ENCODE measurements at places on chromosomes 11 and 22.

DNA sequence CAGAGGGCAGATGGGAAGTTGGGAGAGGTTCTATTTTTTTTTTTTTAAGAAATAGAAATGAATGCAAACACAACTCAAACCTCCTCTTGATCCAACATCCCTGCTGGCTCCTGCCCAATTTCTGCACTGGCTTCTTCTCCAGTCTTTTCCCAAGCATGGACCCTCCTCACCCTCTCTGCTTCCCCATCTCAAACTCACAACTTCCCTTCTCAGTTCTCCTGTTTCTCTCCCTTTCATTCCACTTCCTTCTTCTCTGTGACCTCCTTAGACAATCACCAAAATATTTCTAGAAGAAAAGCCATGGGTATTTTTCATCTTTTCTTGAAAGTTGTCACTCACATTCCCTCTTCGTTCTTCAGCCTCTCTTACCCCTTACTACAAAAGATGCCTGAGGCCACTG lies 85.2 kb upstream of the VPREB1 start:
- DNase-seq, result no peak

DNA sequence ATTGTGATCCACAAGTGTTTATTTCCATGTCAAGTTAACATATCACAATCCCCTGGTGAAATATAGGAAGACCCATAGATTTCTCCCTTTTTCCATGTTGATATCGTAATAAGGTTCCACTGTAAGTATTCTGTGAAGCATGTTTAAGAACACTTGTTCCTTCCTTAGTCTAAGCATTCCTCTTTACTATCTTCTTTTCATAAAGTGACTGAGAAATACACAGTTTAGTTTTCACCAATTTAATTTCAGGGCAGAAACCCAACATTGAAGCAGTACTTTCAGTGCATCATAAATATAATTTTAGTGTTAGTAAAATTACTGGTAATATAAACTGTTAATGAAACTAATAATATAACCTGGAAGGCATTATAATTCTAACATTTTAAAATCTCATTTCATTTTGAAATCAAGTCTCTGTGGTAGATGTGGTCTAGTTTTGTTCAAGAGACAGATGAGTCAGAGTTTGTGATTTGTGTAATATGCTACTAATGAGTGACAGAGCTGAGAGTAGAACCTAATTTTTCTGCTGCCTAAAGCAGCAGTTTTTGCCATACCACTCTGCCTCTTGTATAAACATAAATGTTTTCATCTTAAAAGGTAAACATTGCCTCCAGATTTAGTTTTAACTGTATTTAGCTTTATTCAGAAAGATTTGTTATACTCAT lies 79.4 kb downstream of the ATM start:
- DNase-seq, result no peak

DNA sequence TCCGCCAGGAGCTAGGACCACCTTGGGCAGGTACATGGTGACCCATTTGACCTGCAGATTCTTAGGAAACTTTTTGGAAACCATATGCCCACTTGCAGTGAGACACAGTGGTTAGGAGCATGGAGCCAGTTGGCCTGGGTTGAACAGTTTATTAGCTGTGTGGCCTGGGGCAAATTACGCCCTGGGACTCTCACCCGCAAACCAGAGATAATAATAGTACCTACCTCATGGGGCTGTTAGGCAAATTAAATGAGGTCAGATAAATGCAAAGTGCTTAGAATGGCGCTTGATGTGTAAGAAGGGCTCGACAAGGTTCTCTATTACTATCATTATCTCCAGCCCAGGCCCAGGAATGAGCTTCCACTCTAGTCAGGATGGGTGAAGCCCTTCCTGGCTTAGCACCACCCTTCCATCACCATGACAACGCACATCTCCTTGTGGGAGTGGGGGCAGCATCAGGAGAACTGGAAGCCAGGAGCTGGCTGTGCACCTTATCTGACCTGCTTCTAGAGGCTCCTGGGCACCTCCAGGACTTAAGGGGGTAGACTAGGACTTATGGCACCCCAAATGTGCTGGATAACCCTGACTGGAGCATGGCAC lies 5.1 kb downstream of the SYT12 start:
- DNase-seq, result no peak

- no peak for DNase-seq
These were observed 16.1 kb downstream of the COMMD9 start for GRCh38 chr11:36273110-36273509.

DNA sequence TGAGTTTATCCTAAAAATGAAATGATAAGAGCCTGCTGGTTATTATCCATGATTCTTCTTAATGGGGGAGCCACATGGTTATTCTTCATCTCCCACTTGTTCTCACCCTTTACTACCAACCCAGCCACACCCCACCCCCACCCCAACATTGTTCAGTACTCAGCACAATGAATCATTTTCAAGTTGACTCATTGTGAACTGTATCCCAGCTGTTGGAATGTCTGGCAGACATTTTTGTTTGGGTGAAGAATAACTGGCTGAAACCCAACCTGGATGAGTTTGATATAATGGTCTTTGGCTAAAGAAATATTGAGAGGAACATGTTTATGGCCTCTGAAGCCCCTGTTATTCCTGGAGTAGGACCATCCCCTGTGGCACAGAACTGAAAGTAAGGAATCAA lies 136.2 kb downstream of the ELP4 start:
- DNase-seq, result no peak

- DNase-seq, result no peak
These were observed 3.5 kb downstream of the PDXP start for GRCh38 chr22:37662039-37662438.

- no peak for DNase-seq
These were observed 256.5 kb downstream of the GUCY1A2 start for GRCh38 chr11:106761745-106762144.

DNA sequence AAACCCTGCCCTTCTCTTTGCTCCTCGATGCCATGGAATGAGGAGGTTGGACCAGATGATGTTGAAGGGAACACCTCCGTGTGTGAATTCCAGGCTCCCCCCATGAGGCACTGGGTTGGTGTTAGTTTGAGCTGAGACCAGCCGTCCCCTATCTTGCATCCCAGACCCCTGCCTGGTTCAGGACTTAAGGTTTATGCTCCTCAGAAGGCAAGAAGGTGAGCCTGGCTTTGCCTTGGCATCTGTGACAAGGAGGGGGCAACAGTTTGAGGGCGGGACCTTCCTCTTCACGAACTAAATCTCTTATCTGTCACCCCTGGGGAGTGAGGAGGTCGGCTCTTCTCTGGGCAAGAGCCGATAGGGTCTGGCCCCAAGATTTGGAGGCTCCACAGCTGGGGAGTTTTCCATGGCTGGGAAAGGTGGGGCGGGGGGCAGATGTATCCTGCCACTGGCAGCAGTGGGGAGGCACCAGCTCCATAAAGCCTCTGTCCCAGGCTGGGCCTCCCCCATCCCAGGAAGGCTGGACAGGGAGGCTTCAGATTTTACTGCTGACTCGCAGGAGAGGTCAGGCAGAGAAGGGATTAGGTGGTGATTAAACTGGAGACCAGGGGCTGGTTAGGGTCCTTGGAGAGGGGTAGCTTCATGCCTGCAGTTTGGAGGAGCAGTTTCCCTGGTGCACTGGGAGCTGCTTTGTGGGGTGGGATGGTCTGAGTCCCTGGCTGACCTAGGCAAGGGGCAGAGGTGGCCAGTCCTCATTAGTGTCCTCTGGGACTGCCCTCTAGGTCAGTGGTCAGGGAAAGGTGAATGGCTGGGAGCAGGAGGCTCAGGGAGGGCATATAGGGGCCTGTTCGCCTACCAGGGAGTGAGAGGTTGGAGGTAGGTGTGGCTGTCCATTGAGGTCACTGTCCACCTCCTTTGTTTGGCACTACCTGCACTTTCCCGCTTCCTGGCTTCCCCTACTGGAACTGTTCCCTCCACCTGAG lies 1.1 kb downstream of the SEC14L2 start:
- DNase-seq, result no peak

GRCh38 chr11:4466131-4466870 lies 16.1 kb upstream of the OR52K1 start:
- DNase-seq, result no peak

GRCh38 chr11:64025205-64025604 lies 10.5 kb upstream of the FLRT1 start:
- no peak for DNase-seq

GRCh38 chr11:108571001-108571400 lies 22.6 kb downstream of the EXPH5 start:
- no peak for DNase-seq

DNA sequence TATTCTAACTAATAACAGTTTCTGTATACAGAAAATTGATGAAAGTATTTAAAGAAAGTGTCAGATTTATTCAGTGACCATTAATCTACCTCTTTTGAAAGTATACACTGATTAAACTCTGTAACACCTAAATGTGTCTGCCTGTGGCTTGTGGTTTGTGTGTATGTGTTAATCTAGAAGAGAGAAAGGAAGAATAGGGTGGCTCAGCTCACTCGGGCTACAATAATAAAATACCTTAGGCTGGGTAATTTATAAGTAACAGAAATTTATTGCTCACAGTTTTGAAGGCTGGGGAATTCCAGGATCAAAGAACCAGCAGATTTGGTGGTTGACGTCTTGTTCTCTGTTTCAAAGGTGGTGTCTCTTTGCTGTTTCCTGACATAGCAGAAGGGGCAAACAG lies 13.6 kb upstream of the OR5AS1 start:
- DNase-seq, result no peak

GRCh38 chr11:71183878-71184277 lies 68.5 kb downstream of the SHANK2 start:
- DNase-seq, result no peak

DNA sequence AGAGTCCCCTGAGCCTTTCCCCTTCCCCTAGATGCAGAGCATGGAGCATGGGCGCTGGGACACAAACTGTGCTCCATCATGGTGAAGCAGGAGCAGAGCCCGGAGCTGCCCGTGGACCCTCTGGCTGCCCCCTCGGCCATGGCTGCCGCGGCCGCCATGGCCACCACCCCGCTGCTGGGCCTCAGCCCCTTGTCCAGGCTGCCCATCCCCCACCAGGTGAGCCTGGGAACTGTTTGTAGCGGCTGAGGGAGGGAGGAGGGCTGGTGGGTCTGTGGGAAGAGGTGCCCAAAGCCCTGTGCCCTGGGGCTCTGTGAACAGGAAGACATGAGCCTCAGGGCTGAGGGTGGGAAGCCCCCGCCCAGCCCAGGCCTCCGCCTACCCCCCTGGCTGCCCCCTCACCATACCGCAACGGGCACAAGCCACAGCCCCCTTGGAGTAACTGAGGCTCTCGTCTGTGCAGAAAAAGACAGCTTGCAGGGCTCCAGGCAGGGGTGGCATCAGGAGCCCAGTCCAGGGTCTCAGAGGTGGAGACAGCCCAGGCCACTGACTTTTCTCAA lies 30.4 kb downstream of the CREB3L1 start:
- DNase-seq, result no peak

DNA sequence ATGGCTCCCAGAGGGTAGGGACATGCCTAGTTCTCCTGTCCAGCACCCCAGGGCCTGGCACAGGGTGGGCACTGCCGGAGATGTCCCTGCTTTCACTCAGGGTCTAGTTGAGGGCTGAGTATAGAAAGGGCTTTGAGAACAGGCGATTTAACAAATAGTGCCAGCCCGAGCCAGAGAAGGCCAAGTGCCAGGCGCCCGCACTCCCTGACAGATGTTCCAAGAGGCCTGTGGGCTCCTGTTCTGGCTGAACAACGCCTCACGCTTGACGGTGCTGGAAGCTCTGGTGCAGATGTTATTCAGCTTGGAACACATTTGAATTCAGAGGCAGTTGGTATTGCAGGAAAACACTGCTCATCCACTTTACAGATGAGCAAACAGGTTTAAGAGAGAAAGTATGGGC lies 46.5 kb downstream of the NFAM1 start:
- DNase-seq, result no peak

- DNase-seq, result no peak
These were observed 525 bp downstream of the BIK start for GRCh38 chr22:43110927-43111623.

- no peak for DNase-seq
These were observed 96.0 kb downstream of the ETS1 start for GRCh38 chr11:128491195-128491936.

DNA sequence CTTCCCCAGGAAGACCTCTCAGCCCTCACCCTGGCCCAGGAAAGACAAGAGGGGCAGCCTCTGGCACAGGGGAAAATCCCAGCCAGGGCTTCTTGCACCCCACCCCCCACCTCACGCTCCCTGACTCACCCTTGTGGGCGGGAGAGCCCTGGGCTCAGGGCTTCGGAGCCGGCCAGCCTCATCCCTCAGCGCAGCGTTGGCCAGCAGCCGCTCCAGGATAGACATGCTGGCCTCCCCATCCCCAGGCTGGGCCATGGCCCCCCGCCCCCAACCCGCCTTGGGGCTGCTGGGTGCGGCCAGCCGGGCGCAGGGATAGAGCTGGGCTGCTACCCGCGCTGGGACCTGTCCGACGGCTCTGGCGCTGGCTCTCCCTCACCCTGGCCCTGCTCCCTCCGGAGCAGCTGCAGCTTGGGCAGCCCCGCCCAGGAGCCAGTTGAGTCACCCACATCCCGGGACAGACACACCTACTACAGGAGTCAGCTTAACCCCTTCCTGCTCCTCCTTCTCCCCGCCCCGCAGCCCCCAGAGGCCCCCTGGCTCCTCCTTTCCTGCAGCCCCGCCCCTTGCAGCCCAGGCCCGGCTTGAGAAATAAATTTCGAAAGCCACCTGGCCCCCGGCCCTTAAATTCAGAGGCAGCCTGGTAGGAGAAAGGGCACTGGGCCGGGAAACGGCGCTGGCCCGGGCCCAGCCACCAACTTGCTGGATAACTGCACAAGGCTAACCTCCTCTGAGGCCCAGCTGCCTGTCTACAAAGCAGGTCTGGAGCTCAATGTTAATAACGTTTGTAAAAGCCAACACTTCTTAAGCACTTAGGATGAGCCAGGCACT lies 13.4 kb downstream of the TNKS1BP1 start:
- DNase-seq, result peak; percentile 76

GRCh38 chr22:50524676-50525103 lies 708 bp downstream of the SCO2 start:
- no peak for DNase-seq

DNA sequence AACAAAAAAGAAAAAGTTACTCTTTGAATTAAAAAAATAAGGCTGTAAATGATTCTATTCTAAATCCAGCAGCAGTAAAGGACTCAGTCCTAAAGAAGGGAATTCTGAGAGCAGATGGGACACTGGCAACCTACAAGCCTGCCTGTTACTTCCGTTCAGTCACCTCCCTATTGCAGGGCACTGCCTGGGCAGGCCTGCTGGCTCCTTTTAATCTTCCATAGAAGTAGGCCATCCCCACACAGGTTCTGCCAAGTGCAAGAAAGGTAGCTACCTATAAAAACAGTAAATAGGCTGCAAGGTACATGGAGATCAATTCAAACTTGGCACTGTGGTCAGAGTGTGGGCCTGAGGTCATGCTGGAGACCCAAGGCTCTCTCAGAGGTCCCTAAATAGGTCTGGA lies 136.4 kb downstream of the TRIM44 start:
- DNase-seq, result no peak

GRCh38 chr11:27497284-27497866 lies 9.2 kb downstream of the LIN7C start:
- no peak for DNase-seq

- DNase-seq, result peak; percentile 77
These were observed 75.0 kb downstream of the JRKL start for GRCh38 chr11:96464700-96465307.

DNA sequence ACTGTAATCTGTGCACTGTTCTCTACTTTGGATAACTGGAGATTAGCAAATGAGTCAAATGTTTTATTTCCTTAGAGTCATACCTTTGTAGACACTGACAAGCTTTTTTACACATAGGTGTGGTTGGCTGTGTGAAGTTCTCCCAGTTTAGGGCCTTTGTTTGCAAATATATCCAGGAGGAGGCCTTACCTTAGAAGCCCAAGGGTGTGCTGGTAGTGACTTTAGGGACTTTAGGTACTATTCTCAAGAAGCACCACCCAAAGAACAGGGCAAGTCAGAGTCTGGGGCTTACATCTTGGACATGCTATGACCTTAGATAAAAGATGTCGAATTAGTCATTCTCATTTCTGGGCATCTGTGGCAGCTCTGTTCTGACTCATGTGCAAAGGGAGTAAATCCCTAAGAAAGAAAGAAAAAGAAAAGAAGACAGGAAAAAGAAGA lies 4.8 kb upstream of the FAR1 start:
- DNase-seq, result no peak
